ENCODE measurements at places on chromosomes 5 and 9.

DNA sequence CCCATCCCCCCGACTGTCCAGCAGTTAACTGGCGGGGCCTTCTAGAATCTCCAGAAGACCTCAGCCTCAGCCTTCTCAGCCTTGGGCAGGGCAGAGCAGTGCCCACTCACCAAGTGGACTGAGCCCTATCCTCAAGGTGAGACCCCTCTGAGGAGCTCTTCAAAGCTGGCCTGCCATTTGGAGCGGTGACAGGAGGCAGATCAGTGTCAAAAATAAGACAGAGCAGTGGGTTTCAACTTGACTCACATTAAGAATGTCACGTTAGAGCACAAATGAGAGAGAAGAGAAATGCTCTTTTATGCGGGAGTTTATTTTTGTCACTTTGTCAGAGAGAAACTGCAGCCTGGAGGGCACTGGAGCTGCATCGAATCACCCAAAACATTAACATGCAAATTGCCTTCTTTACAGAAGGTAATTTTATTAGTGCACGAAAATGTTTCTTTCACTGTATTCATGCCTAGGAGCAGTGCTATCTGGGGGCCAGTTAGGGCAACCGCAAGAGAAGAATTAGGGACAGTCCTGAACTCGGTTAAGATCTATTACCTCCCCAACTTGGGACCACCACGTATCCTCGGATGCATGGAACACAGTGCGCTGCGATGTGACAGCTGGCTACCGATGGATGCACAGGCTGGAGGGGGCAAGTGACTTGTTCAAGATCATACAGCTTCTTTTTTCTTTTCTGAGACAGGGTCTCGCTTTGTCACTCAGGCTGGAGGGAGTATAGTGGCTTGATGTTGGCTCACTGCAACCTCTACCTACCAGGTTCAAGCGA lies 188.5 kb downstream of the DAB2IP start:
- no peak for DNase-seq

GRCh38 chr9:1013021-1013420 lies 36.6 kb downstream of the DMRT3 start:
- DNase-seq = no peak

- DNase-seq = no peak
Measured at GRCh38 chr5:135423146-135423845, 23.9 kb downstream of the DCANP1 start.

DNA sequence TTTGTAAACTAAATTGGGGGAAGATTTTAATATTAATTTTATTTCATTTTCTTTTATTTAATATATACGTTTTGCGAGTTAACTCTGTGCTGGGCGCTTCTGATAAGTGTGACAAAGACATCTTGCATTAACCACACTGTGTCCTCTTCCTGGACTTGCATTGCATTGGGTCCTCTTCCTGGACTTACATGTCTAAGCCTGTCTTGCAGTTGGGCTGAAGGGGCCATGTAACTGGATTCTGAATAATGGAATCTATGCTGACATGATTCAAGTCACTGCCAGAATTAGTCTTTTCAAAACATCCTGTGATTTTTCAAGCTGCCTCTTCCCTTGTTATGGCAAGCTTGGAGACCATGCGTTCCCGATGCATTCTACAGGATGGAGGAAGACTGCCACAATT lies 122.6 kb downstream of the TRIM32 start:
- no peak for DNase-seq

- no peak for DNase-seq
Measured at GRCh38 chr5:98524773-98525172, 248.7 kb upstream of the RGMB start.

DNA sequence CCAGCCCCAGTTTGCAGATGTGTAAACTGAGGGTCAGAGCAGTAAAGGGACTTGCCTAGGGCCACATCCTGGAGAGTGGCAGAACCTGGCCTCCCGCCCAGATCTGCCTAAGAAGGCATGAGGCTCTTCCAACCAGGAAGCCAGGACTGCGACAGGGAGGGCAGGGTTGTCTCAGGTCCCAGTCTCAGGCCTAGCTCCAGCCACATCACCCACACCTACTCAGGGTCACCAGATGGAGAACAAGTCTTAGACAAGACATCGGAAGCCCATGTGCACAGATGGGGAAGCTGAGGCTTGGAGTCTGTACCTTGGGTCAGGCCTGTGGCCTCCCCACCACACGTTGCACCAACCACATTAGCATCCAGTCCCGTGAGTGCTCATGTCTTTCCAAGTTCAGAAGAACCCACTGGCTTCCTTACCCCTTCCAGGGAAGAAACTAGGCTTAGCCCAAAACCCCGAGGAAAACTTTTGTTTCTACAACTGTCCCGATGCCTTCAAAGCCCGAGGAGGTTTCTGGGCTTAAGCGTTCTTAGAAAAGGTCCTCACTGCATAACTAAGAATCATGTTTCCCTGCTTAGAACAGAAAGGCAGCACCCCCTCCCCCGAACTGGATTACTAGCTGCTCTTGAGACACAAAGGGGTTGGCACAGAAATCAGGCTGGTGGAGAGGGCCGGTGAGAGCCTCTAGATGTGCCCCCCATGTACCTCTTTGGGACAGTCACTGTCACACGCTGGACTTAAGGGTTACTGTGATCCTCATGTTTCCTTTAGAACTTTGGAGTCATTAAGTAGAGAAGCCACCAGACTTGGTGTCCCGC lies 2.2 kb downstream of the FAM78A start:
- DNase-seq = no peak

- no peak for DNase-seq
Measured at GRCh38 chr9:96048956-96049831, 173.7 kb downstream of the ERCC6L2 start.

- DNase-seq = no peak
Measured at GRCh38 chr5:82816926-82817325, 260.3 kb downstream of the TMEM167A start.

- no peak for DNase-seq
Measured at GRCh38 chr5:138705567-138705966, 47.7 kb upstream of the CTNNA1 start.

DNA sequence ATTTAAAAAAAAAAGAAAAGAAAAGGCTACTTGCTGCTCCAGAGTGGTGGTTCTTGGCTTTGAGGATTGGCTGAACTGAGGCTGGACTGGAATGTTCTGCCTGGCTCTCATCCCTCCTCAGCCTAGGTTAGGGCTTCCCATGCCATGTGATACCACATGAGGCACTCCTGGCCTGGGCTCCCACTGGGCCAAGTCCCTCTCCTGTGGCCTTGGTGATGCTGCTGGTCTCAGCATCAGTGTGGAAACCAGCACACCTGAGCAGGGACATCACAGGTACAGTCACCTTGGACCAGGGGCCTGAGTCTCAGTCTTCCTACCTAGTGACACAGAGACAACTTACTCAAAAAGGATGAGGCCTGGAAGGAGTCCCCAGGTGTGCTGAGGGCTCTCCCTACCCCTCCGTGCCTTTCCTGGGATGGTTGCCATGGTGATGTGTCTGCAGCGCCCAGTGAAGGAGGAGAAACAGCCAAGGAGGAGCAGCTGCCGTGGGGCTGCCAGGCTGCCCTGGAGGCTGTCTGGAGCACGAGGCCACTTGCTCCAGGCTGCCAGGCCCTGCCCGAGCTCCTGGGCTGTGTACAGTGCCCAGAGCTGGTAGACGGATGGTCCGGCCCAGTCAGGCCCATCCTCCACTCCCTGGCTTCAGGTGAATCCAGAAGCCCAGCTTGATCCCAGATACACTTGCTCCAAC lies 71.0 kb downstream of the WNK2 start:
- no peak for DNase-seq

- DNase-seq = no peak
Measured at GRCh38 chr5:65326922-65327321, 154.8 kb downstream of the ADAMTS6 start.

DNA sequence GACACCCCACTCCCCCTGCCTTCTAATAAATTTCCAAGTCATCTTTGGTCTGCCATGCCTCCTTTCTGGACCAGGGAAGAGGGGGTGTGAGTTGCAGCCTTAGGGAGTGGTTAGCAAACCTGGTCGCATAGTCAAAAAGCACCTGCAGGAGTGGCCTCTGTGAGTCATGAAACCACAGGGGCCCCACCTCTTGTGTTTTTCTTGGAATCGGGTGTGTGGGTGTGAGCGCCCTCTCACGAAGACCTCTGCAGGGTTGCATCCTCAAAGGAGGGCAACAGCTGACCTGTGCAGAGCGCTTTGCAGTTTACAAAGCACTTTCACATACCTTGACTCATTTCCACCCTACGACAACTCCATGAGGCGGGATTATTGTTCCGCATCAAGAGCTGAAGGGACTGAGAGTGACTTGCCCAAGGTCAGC lies 36.8 kb upstream of the TEX48 start:
- DNase-seq = no peak

DNA sequence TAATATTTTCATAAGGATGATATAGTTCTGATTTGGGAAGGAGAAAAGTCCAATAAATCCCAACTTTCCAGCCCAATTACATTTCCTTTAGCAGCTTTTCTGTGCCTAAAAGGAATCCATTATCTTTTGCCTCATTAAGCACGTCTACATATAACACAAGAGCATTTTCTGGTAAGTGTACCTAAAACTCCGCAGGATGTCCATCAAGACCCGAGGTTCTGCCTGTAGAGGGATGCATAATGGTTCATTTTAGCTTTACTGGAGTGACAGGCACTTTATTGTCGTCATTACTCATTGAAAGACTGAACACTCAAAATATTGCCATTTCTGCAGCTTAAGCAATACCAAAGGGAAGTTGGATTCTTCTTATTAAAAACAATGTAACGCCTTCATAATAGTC lies 669.0 kb downstream of the PRELID2 start:
- no peak for DNase-seq

- DNase-seq = no peak
Measured at GRCh38 chr9:1460143-1460769, 410.1 kb downstream of the DMRT2 start.

GRCh38 chr9:91835216-91835615 lies 114.8 kb downstream of the ROR2 start:
- DNase-seq = no peak

DNA sequence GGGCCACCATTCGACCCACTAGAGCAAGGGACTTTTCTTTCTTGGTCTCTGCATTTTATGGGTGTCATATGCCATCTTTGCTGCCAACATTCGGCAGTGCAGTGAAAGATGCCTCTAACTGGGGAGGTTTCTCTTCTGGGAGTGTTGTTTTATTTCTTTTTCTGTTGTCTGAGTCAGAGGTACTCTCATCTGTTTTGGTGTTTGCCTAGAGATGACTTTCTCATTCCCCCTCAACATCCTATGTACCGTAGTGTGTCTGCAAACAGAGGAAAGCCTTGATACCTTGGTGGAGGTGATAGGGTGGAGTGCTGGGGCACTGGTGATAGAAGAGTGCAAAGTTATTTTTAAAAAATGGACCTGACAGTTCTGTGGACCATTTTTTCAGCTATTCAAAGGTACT lies 182.1 kb downstream of the ARHGAP26 start:
- no peak for DNase-seq

- DNase-seq = no peak
Measured at GRCh38 chr5:96855031-96855872, 21.0 kb upstream of the ERAP2 start.

GRCh38 chr5:113364466-113364865 lies 70.3 kb downstream of the TSSK1B start:
- no peak for DNase-seq

DNA sequence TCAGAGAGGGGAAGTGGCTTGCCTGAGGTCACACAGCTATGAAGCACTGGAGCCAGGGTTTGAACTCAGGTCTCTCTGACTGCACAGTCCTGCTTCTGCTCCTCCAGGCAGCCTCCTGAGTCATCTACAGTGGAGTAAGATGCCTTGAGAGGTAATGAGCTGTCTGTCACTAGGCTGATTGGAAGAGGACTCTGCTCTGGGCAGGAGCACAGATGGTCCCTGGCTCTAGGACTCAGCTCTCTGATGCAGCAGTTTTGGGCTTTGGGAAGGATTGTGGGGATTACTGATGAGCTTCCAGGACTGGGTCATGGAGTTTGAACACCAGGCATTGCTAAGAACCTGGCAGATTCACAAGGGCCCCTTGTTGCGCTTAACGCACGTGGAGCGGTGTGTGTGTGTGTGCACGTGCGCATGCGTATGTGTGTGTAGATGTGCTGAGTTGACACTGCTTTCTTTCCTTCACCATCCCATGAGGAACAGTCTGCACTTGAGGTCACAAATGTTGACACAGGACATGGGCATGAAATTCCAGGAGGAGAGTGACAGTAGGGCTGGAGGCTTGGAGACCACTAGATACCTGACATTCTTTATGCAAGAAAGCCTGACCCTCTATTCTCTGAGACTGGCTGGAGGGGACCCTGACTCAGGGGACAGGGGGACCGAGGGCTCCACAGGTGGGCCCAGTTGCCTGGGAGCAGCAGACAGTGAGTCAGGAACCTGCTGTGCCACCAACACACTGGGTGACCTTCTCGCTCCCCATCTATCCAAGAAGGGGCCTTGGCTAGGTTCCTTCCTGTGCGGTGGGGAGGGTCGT lies 170.5 kb downstream of the RGS3 start:
- DNase-seq = no peak

DNA sequence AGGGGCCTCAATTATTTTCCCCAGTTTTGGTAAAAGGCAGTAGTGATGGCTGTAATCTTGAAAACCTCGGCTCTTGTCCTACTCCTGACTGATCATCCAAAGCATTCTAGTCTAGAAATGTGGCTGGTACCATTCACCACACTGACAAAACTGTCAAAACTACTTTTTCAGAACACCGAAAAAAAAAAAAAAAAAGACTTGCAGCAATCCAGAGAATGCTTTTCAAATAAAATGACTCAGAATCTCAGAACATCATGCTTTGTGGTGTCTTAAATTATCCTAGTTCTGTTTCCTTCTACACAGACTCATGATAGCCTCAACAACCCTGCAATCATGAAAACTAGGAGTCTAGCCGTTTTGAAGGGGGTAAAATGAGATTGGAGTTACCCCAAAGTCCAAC lies 13.4 kb downstream of the SLC28A3 start:
- no peak for DNase-seq

DNA sequence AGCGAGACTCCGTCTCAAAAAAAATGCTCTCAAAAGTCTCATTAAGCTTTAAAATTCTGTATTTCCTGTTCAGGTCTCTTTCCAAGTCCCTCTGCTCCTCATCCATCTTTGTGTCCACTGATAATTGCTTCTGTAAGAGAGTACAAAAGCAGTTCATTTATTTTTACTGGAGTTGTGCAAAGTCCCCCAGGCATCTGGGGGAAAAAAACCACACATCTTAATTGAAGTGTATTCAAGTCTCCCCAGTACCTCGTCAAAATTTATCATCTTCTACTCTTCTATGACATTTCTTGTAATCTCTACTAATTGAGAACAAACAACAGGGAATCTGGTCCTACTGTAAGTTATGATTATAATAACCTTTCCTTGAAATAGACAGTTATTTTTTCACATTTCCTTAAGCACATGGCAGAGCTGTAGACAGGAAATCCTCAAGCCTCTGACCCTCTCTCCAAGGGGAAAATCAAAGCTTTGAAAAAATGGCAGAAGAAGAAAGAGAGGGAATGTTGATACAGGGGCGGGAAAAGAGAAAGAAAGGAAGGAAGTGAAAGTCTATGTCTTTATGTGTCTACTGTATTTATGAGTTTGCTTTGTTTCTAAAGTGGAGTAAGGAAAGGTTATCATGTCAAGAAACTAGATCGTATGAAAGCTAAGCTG lies 51.5 kb downstream of the RAI14 start:
- DNase-seq = peak; percentile 50

- no peak for DNase-seq
Measured at GRCh38 chr5:150624334-150625163, 15.9 kb upstream of the SYNPO start.
